ENCODE measurements at places on chromosomes 5 and 9.

DNA sequence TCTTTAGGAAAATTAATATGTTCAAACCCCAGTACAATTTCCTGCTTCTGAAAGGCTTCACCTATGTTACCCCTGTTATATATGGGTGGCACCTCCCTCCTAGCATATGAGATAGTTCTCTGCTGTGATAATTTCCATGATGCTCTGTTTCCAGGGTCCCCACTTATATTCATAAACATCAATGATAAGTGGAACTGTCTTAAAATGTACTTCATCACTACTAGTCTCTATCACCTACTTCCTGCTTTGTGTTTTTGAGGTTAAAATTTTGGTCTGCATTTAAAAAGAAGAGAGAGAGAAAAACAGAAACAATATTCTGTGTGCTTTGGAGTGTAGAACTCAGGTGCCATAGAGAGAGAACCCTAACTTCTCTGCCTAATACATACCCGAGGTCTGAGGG lies 234.7 kb downstream of the HTR1A start:
- no peak for DNase-seq

GRCh38 chr9:65409471-65409980 lies 124.5 kb upstream of the FOXD4L5 start:
- no peak for DNase-seq

- no peak for DNase-seq
Observed at GRCh38 chr9:87372356-87372851, 125.3 kb upstream of the DAPK1 start.

- peak; percentile 45 for DNase-seq
Observed at GRCh38 chr9:133701981-133702797, 36.0 kb downstream of the SARDH start.

- DNase-seq: no peak
Observed at GRCh38 chr9:134217431-134218210, 53.3 kb upstream of the RNU6ATAC start.

- no peak for DNase-seq
Observed at GRCh38 chr9:7844242-7844641, 44.7 kb upstream of the DMAC1 start.

GRCh38 chr5:73922224-73922623 lies 296.2 kb downstream of the ARHGEF28 start:
- no peak for DNase-seq

GRCh38 chr5:134125039-134126015 lies 10.8 kb downstream of the TCF7 start:
- no peak for DNase-seq

DNA sequence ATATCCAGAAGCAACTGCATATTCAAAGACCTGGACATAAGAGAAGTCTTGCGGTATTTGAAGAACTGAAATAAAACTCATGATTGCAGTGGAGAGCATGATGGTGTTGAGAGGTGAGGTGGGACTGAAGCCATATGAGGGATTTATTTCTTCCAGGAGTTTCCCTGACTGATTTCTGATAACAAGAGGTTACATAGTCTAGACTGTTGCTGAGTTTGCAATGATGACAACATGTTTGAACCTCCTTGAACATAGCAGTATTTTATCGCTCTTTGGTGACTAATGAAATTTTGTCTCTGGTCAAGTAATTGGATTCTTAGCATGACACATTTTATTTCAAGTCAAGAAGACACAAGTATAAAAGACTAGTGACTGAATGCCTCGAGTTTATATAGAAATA lies 61.8 kb downstream of the ACTBL2 start:
- DNase-seq: no peak
